ENCODE measurements at places on chromosomes 5 and 9.
A peak's percentile ranks its signal among the peaks of the same experiment; 100 is the strongest.

- no peaks in the 10 kb centered on the region for H3K27me3 ChIP-seq
- no peak for DNase-seq
- no peak overlapping the region for H3K27ac ChIP-seq
- no peaks in the 10 kb centered on the region for H3K36me3 ChIP-seq
Measured at GRCh38 chr9:110997847-110998246, 40.4 kb downstream of the LPAR1 start.

- no peaks in the 10 kb centered on the region for H3K27me3 ChIP-seq
- DNase-seq: no peak
- no peak overlapping the region for H3K4me3 ChIP-seq
Measured at GRCh38 chr5:13994621-13995253, 50.2 kb upstream of the DNAH5 start.

GRCh38 chr5:40406741-40407211, 272.9 kb upstream of the PTGER4 start:
- H3K36me3 ChIP-seq: no peaks in the 10 kb centered on the region
- H3K27ac ChIP-seq: no peak overlapping the region
- no peak overlapping the region for H3K4me3 ChIP-seq
- DNase-seq: no peak
- H3K4me1 ChIP-seq: no peaks in the 10 kb centered on the region

DNA sequence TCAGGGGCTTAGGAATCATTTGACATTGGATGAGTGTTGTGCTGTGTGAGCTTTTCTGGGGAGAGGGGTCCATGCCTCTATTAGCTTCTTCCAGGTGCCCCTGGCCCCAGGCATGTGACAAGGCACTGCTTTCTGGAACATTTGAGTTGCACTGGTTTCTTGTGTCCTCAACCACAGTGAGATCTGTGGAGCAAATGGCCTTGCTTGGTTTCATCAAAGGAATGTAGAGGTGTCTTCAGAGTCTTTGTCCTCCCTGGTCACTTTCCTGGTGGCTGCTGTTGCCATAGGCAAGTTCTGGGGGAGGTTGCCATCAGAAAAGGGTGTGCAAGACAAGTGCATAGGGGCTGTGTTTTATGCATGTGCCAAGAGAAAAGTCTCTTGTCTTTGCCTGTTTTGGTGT, 157.5 kb downstream of the MACROH2A1 start:
- no peaks in the 10 kb centered on the region for H3K27me3 ChIP-seq
- no peaks in the 10 kb centered on the region for H3K36me3 ChIP-seq
- H3K4me3 ChIP-seq: no peak overlapping the region
- no peak overlapping the region for H3K27ac ChIP-seq
- no peak for DNase-seq
- H3K4me1 ChIP-seq: peaks cover 11% of the 10 kb centered on the region

- H3K27me3 ChIP-seq: no peaks in the 10 kb centered on the region
- no peak overlapping the region for H3K27ac ChIP-seq
- no peak overlapping the region for H3K4me3 ChIP-seq
- no peaks in the 10 kb centered on the region for H3K4me1 ChIP-seq
- no peak for DNase-seq
Measured at GRCh38 chr9:125990793-125991220, 243.6 kb downstream of the PBX3 start.

- peak within 1 kb of the TSS; percentile 97 for H3K27ac ChIP-seq
- H3K36me3 ChIP-seq: peaks cover 5% of the 10 kb centered on the region
- peak within 1 kb of the TSS; percentile 97 for H3K4me3 ChIP-seq
- H3K4me1 ChIP-seq: peaks cover 29% of the 10 kb centered on the region
- H3K27me3 ChIP-seq: peaks cover 17% of the 10 kb centered on the region
Measured at GRCh38 chr9:86947146-86948073, at the start of gene GAS1. Gene GAS1, minus strand, starts transcription at chr9:86947506. Its CDS starts 727 bp downstream, at chr9:86946779.

DNA sequence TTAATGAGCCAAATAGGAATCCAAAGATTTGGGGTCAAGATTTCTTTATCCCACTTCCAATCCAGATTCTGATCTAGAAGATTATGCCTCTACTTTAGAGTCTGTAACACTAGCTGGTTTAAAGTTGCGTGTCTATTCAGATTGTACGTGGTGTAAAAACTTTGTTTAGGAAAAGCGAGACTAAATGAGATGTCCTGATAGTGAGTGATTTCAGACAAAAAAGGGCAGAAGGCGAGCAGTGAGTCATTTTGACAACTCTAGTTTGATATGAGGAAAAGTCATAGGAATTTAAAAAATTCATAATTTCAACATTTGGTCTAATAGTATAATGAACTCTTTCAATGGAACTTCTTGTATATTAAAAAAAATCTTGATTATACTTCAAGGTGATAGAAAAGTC, 119.6 kb upstream of the KLF9 start:
- peaks cover 7% of the 10 kb centered on the region for H3K4me1 ChIP-seq
- no peak overlapping the region for H3K4me3 ChIP-seq
- no peak overlapping the region for H3K27ac ChIP-seq
- no peaks in the 10 kb centered on the region for H3K27me3 ChIP-seq
- no peak for DNase-seq

DNA sequence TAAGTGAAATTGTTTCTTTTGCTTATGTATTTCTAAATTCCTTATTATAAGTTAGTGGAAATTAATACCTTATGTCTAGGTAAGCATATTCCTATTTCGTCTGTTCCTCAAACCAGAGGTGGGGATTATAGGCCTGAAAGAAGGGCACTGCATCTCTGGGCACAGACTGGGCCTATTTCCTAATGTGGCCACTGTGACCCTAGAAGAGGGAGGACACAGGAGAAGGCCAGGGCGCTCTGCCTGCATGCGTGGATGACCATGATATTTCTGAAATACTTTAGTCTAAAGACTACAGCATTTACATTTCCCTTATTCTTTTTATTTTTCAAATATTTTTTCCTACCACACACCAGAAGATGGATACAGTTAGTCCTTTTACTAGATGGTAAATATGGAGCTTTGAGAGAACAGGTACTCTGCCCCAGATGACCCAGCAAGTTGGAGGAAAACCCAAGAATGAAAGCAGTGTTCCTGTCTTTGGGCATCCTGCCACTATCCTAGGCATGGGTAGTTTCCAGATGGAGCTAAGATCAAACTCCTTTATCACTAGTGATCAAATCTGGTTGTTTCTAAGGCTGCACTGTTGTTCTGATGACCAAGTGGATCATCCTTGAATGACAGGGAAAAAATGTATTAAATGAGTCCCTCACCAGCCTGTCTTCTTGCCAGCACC, 27.8 kb downstream of the RUSC2 start:
- no peak overlapping the region for H3K4me3 ChIP-seq
- no peaks in the 10 kb centered on the region for H3K27me3 ChIP-seq
- no peaks in the 10 kb centered on the region for H3K36me3 ChIP-seq
- H3K4me1 ChIP-seq: peaks cover 35% of the 10 kb centered on the region

- H3K36me3 ChIP-seq: peaks cover 3% of the 10 kb centered on the region
- no peaks in the 10 kb centered on the region for H3K27me3 ChIP-seq
- no peak for DNase-seq
- H3K4me3 ChIP-seq: no peak overlapping the region
- no peak overlapping the region for H3K27ac ChIP-seq
- peaks cover 14% of the 10 kb centered on the region for H3K4me1 ChIP-seq
Measured at GRCh38 chr5:73031839-73032238, 76.0 kb downstream of the FCHO2 start.

- H3K27ac ChIP-seq: no peak overlapping the region
- DNase-seq: no peak
- no peaks in the 10 kb centered on the region for H3K36me3 ChIP-seq
- H3K27me3 ChIP-seq: no peaks in the 10 kb centered on the region
- no peaks in the 10 kb centered on the region for H3K4me1 ChIP-seq
Measured at GRCh38 chr5:111704452-111705085, 52.4 kb downstream of the NREP start.

DNA sequence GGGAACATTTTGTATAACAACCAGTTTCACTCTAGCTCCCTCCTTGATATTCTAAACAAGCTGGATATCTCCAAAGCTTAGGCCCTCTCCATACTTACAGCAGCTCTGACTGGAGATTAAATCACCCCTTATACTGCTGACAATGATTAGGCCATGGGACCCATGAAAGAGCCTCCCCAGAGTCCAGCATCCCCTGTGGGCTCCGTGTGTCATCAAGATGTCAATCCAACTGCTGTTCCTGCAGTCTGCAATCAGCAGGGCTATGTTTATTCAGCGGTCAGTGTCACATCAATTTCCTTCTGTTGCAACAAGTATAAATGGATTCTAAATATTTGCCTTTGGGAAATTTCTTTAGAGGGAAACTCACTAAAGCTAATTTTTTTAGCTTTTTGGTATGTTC, 26.6 kb downstream of the PCDHAC2 start:
- H3K4me3 ChIP-seq: no peak overlapping the region
- H3K27me3 ChIP-seq: no peaks in the 10 kb centered on the region
- peaks cover 29% of the 10 kb centered on the region for H3K4me1 ChIP-seq
- no peak for DNase-seq
- no peak overlapping the region for H3K27ac ChIP-seq

GRCh38 chr9:74848153-74848525, 39.6 kb downstream of the TRPM6 start:
- no peak for DNase-seq
- H3K36me3 ChIP-seq: no peaks in the 10 kb centered on the region
- H3K4me3 ChIP-seq: no peak overlapping the region
- H3K27me3 ChIP-seq: no peaks in the 10 kb centered on the region
- H3K27ac ChIP-seq: no peak overlapping the region
- no peaks in the 10 kb centered on the region for H3K4me1 ChIP-seq

GRCh38 chr5:74482990-74483389, 157.5 kb downstream of the ENC1 start:
- DNase-seq: peak; percentile 69
- no peak overlapping the region for H3K4me3 ChIP-seq
- H3K27ac ChIP-seq: no peak overlapping the region
- H3K4me1 ChIP-seq: peaks cover 16% of the 10 kb centered on the region

DNA sequence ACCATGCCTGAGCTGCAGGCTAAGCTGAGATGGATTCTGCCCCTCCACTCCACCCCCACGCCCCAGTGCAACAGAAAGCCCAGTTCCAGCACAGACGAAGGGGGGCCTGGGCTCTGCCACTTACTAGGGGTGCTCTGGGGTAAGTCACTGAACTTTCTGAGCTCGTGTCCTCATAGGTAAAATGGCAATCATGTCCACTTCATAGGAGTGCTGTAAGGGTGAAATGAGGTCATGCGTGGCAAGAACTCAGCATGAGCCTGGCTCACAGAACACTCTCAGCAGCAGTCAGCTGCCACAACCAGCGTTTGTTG, 8.4 kb upstream of the PSD2 start:
- DNase-seq: no peak
- peaks cover 86% of the 10 kb centered on the region for H3K27me3 ChIP-seq
- H3K4me1 ChIP-seq: peaks cover 7% of the 10 kb centered on the region

DNA sequence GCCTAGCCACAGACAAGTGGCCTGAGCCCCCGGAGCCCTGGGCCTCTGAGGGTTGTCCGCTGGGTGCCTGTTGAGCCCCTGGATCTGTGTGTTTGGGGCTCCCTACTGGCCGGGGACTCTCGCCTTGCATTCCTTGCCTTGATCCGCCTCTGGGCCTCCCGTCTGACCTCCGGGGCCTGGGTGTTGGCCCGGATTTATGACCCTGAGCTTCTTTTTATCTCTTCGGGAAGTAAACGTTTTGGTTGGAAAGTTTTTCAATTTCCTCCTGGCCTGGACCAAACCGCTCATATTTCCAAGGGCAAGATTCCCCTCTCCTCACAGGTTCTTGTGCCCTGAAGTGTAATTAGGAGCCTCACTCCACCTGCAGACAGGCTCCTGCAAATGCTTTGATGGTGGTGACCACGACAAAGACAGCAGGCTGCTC, 69.3 kb upstream of the EGFLAM start:
- DNase-seq: no peak
- no peaks in the 10 kb centered on the region for H3K4me1 ChIP-seq
- H3K27ac ChIP-seq: no peak overlapping the region

DNA sequence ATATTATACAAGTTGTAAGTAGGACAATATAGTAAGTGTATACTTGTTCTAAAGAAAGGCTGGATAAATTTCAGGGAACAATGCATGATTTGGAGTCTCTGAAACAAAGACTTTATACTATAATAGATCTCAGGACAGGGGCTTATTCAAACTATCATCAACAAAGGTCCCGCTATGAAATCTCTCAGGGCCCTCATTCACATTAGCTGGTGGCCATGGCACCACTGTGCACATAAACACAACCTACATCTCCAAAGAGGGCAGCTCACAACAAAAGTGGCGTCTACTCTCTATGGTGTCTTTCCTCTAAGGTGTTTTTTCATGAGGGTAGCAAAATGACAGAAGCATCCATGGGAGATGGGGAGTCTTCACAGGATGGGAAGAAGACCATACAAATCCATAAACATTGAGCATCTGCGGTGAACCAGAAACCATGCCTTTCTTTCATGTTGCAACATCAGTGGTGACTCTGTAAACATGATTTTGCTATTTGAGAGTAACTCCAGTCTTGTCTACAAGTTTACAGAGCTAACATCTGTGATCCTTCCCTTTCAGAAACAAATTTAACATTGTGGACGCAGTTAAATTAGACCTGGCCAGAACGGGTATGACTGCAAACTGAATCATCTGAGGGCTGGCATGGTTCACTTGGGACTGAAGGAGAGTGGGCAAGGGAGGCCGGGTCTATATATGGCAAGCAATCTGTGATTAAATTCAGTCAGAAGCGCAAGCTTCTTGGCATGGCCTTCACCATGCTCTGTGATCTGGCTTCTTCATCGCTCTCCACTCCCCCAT, 5.5 kb downstream of the TTLL11 start:
- H3K4me1 ChIP-seq: peaks cover 4% of the 10 kb centered on the region
- H3K4me3 ChIP-seq: no peak overlapping the region
- H3K36me3 ChIP-seq: no peaks in the 10 kb centered on the region
- no peak for DNase-seq
- peaks cover 44% of the 10 kb centered on the region for H3K27me3 ChIP-seq

GRCh38 chr5:82487131-82487530, 209.0 kb upstream of the RPS23 start:
- no peaks in the 10 kb centered on the region for H3K36me3 ChIP-seq
- H3K27ac ChIP-seq: no peak overlapping the region
- no peaks in the 10 kb centered on the region for H3K27me3 ChIP-seq
- DNase-seq: no peak
- no peaks in the 10 kb centered on the region for H3K4me1 ChIP-seq

DNA sequence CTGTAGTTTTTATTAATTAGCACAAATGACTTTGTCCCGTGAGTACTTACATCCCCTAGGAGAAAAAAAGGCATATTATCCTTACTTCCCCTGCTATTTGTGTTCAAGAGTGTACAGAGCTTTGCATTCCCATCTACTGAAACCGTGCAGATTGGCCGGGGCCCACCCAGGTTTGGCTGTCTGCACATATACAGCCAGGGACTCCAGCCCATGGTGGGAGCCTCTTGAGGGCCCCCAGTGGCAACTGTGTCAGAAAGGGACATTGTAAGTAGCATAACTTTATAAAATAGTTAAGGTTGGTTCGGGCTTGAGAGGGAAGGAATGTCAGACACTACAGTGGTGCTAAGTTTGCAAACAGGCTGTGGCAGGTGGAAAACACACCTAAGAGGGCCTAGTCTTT, 24.7 kb downstream of the PHF2 start:
- H3K27me3 ChIP-seq: no peaks in the 10 kb centered on the region
- H3K27ac ChIP-seq: no peak overlapping the region
- no peak overlapping the region for H3K4me3 ChIP-seq
- no peaks in the 10 kb centered on the region for H3K36me3 ChIP-seq
- no peak for DNase-seq
